ENCODE measurements at places on chromosomes 7 and 10.
A peak's percentile ranks its signal among the peaks of the same experiment; 100 is the strongest.

- no peak for DNase-seq
Measured at GRCh38 chr10:87660484-87661133, 931 bp downstream of the PAPSS2 start.

DNA sequence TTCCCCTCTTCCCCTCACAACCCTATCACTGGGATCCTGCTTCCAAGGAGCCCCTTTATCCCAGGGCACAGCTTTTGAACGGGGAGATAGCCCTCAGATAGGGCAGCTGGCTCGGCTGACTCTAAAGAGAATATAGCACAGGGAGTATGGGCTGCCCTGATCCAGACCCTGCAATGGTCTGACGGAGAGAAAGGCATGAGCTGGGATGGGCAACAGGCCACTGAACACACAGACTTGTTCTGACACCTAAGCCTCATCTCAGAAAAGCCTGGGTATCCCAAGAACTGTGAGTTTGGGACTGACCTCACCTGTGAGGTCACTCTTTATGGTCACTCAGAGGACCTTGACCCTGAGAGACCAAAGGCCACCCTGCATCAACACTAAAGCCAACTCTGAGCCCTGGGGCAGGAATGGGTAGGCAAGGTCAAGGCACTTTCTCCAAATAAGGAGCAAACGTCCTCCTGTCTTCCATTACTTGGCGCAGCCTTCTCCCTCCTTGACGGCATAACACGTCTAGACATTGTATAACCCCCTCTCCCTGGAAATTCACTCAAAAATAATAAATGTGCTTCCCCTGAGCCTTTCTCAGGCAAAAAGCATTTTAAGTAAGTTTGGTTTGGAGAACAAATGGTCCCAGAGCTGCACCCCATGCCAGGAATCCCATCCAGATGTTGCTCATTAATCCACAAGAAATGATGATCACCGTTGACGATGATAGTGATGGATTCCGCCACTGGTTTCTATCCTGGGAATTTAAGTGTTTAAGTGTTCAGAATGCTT lies 8.2 kb upstream of the LRRC18 start:
- no peak for DNase-seq

- DNase-seq: no peak
Measured at GRCh38 chr10:13184730-13185514, 23.6 kb downstream of the MCM10 start.

DNA sequence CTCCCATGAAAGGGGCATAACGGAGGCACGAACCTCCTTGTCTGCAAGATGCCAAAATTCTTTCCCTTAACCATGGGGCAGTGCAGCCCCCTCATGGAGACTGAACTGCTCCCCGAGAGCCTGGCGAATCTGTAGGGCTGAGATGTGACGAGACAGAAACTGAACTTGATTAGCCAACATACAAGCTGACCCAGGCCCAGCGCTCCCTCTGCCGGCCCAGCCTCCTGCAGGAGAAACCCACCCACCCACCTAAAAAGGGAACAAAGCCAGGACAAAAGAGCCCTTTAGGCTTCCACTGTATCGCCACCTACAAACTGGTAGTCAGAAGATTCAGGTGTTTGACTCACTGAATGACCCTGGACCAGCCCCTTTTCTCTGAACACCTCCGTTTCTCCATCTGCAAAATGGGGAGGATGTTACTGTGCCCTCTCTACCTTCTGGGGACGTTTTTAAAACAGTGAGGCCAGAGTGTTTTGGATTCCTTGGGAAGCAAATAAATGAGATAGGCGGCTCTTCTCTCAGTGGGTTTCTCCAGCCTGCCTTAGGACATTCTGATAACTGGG lies 58.4 kb downstream of the C10orf105 start:
- no peak for DNase-seq

- peak; percentile 88 for DNase-seq
Measured at GRCh38 chr10:69222157-69223027, 2.3 kb downstream of the HKDC1 start.

GRCh38 chr7:8724080-8724718 lies 290.8 kb downstream of the NXPH1 start:
- DNase-seq: peak; percentile 2

- no peak for DNase-seq
Measured at GRCh38 chr10:78720091-78720490, 348.7 kb upstream of the ZMIZ1 start.

DNA sequence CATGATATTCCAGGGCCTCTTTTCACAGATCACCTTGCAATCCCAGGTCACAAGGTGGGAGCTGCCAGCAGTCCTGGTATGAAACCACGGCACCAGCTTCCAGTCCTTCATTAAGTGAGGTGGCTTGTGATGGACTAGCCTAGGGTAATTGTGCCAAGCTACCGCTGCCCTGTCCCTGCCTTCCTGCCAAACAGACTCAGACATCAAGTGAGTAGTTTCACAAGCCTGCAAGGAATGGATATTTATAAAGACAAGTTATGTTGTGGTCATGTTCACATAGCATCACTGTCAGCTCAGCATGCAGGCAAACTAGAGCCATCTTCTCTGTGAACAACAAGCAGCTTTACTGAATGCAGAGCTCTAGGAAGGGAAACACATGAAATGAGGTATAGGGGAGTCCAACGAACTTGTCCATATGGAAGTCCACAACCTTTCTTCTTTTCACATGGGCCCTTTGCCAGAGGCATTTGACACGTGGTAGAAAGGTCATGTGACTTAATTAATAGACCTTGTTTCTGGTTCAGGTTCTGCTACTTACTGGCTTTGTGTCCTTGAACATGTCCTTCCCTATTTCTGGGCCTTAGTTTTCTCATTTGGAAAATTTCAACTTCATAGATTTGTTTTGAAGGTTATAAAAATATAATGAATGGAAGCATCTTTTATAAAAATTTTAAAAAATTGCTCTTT lies 1061.2 kb downstream of the KCNMA1 start:
- no peak for DNase-seq

DNA sequence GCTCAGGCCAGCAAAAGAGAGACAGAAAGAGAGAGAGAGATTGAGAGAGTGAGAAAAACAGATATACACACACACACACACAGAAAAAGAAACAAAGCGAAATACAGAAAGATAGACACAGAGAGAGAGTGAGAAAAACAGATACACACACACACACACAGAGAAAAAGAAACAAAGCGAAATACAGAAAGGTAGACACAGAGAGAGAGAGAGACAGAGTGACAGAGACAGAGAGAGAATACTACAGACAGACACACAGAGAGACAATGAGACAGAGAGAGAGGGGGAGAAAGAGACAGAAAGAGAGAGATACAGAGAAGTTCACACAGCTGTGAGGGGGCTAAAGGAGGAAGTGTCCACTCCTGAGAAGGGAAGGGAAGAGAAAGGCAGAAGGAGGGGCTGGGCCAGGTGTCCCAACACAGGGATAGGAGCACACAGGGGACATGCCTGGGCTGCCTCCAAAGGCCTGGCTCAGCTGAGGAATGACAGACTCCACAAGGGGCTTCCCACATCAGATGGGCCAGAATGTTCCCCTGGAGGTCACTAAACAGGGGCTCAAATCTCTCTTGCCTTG lies 4.3 kb downstream of the GCK start:
- DNase-seq: no peak

GRCh38 chr7:134191876-134192275 lies 64.7 kb downstream of the LRGUK start:
- no peak for DNase-seq

- no peak for DNase-seq
Measured at GRCh38 chr10:48526846-48527505, 77.9 kb downstream of the ARHGAP22 start.

- no peak for DNase-seq
Measured at GRCh38 chr7:45601094-45601493, 26.9 kb downstream of the ADCY1 start.

DNA sequence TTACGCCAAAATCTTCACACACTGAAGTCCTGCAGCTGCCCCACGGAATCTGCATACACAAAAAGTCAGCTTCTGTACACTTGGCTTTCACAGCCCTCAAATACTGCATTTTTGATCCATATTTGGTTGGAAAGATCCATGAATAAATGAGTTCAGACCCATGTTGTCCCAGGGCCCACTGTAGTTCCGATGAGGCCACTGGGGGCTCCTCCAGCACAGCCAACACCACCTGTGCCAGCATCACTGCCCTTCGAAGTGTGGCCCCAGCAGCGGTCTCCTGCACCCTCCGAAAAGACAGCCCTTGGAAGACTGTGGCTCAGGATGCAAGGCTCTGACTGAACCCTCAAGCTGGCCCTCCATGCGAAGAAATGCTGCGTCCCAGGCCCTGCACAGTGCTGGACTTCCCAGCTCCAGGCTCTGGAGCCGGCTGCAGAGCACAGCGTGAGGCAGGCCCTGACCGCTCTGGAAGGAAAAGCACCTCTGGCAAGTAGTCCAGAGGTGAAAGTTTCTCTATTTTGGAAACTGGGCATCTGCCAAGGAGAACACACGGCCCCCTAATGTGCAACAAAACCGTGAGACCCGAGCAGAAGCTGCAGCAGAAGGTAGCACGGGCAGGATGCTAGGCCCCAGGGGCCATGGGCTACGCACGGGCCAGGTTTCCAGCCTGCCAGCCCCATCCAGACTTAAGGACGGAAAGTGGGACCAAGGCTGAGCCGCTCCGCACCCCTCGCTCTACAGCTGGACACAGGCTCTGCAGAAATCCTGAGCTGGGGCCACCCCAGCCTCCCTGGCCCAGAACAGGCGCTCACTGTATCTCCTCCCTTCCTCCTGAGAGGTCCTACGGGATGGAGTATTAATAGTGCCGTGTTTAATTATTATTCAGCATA lies 62.6 kb downstream of the PTPRN2 start:
- no peak for DNase-seq

- DNase-seq: no peak
Measured at GRCh38 chr10:11081408-11081807, 63.7 kb downstream of the CELF2 start.

DNA sequence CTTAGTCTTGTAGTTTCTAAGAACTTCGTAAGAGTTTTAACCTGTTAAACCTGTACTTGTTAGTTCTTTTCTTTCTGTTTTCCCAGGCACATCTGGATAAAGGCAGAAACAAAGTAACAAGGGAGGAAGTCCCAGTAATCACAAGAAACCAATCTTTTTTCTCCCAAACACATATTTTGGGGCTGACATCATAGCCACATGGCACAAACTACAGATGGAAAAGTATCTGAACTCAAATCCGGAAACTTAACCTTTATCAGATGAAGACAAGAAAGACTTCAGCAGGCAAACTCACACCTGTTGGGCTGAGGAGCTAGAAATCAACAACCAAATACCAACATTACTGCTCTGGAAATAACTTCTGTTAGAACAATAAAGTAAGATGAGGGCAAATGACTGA lies 67.1 kb downstream of the CUBN start:
- no peak for DNase-seq

GRCh38 chr7:44748948-44749731 lies 493 bp downstream of the ZMIZ2 start:
- DNase-seq: peak; percentile 52

DNA sequence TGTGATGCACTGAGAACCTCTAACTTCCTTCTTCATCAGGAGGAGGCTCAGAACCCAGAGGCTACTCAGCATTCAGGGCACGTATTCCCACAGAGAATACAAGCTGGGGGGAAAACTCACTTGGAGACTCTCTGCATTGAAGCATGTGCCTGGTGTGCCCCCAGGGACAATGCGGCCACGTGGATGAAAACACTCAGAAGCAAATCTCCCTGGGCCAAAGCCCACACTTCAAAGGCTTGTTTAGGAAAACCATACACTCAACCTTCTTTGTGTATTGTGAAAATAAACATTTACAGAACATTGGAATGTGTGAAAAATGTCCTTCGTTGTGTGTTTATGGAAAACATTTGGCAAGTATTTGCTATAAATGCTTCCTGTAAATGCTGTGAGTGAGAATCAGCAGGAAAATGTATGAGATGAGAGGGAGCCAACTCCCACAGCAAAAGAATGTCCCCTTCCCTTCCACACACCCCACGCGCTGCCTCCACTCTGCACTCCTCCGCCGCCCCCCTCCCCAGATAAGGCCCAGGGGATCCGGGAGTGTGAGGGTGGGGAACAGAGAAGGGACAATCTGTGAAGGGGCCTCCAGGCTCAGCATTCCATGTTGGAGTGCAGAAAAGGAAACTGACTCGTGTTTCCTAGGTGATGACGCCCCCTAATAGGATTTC lies 339.5 kb downstream of the ELMO1 start:
- no peak for DNase-seq

- DNase-seq: peak; percentile 28
Measured at GRCh38 chr10:29470355-29470705, 164.4 kb downstream of the SVIL start.

DNA sequence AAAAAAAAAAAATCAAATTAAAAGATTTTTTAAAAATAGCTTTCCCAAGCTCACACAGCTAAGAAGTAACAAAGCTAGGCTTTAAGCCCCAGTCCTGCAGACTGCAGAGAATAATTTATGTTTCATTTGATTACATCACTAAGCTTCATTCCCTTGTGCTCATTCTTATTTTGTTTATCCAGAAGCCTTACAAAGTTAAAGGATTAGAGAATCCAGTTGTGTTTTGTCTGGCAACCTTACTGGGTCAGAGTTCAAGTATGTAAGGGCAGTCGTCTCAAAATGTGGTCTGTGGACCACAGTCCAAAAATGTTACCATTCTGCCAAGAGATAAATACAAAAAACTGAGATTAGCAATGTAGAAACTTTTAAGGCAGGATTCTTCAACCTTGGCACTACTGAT lies 32.1 kb upstream of the EZH2 start:
- DNase-seq: no peak

DNA sequence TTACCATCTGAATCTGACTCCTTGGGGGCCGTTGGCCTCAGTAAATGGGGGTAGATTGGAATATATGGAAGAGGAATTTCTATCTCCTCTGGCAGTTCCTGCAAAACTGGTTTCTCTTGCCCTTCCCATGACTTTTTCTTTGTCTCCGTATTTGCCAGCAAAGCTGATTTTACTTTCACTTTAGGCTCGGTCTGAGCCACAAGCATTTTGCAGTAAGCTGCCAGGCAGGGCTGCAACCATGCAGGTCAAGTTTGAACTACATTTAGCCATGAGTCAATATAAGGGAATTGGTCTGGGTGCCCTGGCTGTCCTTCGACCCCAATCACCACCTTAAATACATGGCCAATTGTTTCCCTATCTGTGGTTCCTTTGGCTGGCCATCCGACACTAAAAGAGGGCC lies 104.3 kb downstream of the TRIM24 start:
- no peak for DNase-seq

- no peak for DNase-seq
Measured at GRCh38 chr7:107972941-107973376, 30.0 kb downstream of the LAMB1 start.

GRCh38 chr7:94247970-94248369 lies 146.7 kb upstream of the COL1A2 start:
- no peak for DNase-seq

DNA sequence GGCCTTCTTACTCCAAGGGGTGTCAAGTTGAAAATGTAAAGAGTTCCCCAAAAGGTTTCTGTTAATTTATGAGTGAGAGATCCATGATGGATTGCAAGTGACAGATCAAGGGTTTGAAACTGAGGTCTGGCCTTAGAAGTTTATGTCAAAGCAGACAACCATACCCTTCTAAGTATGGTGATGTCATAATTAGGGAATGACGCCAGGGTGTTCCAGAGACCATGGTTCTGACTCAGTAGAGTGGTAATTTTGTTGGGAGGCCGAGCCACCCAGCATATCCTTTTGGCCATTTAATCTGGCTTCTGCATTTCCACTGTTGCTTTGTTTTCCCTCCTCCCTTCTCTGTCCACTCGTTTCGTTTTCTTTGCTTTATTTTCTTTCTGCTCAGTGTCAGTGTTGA lies 2.7 kb downstream of the TRUB1 start:
- DNase-seq: no peak

- no peak for DNase-seq
Measured at GRCh38 chr10:52248697-52249306, 65.3 kb upstream of the DKK1 start.
